T-helper 9 cell (primary cell): ENCODE measurements at places on chromosomes 2 and 18.

DNA sequence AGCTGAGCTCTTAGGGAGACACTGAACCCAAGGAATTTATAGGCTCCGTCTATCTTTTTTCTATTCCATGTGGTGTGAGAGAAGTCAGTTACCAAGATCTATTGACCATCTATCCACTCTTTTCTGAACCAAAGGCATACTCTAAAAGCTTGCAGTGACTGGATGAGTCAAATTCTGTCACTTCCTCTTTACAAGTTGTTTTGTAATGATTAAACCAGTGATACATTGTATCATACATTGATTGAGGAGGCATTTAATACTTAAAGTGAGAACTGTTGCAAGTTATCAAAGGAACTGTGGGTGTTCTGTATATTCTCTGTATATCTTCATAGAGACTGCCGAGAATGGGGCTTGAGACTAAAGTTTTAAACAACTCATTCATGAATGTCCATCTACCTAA is 188.8 kb downstream of the CAMKMT start:
- no peak for DNase-seq

- no peak for DNase-seq
Observed at GRCh38 chr2:240383099-240383758, 52.2 kb upstream of the GPC1 start.

DNA sequence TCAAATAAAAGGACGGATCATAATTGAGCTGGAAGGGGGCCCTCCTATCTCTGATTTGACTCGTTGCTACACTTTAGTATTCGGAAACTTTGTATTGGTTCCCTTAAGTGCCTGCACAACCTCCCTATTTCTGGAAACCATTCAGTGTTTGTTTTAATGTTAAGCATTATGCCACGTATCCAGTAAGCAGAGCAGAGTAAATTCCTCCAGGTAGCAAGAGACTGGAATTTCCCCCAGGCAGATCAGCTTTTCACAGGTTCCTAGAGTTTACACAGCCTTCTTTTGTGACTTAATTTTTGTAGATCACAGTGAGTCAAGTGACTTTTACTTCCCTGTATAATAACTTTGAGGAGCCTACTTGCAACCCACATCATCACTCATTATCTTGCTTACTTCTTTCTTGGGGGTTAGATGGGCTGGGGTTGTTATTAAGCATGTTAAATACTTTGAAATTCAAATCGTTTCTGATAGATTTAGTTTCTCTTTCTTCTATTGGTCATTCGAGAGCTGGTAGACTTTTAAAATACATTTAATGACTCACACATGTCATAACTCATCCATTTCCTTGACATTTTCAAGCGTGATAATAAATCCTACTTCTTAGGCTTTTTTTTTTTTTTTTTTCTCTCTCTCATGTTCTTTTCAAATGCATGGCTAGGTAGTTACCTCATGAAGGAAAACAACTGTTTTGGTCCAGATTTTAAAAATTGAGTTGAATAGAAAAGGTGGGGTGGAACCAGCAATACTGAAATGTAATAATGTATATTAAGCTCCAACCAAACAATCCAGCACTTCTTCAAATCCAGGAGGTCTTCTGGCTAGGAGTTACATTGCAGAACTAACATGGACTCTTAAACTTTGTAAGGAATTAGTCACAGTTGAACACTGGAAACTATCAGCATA is 219.3 kb downstream of the NEDD4L start:
- DNase-seq = no peak

DNA sequence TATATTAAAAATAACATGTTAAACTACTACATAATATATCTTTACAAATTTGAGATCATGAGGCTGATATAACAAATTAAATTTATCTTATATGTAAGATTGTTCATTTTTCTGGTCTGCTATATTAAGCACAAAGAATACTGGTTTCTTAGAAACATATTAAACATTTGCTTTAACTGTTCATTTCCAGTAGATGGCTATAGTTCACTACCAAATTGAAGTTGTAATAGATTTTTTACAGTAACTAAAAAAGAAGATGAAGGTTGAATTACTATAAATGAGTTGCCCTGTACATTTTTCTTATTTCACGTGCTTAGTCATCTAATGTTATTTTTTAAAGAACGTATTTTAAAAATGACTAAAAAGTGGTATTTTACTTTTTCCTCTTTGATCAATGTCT is 57.0 kb downstream of the ZNF407 start:
- DNase-seq = no peak

- no peak for DNase-seq
Observed at GRCh38 chr2:104889291-104889959, 35.5 kb downstream of the POU3F3 start.

DNA sequence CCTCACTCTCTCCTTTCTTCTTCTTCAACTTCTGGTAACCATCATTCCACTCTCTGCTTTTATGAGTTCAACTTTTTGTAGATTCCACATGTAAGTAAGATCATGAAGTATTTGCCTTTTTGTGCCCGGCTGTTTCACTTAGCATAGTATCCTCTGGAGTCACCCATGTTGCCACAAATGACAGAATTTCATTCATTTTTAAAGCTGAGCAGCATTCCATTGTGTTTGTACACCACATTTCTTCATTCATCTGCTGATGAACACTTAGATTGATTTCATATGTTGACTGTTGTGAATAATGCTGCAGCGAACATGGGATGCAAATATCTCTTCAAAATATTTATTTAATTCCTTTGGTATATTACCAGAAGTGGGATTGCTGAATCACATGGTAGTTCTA is 133.6 kb upstream of the ERBB4 start:
- no peak for DNase-seq

GRCh38 chr2:219131744-219132143 is 28.9 kb downstream of the NHEJ1 start:
- no peak for DNase-seq

GRCh38 chr2:75570948-75571729 is 10.4 kb upstream of the EVA1A start:
- no peak for DNase-seq

- no peak for DNase-seq
Observed at GRCh38 chr2:159760326-159760725, 37.7 kb downstream of the CD302 start.

GRCh38 chr2:9398881-9399780 is 24.2 kb downstream of the ITGB1BP1 start:
- DNase-seq = no peak

- DNase-seq = no peak
Observed at GRCh38 chr2:145597809-145598208, 1077.9 kb upstream of the ZEB2 start.

GRCh38 chr2:65158557-65158956 is 28.7 kb upstream of the RAB1A start:
- DNase-seq = no peak

- no peak for DNase-seq
Observed at GRCh38 chr2:203871371-203871983, 3.9 kb downstream of the CTLA4 start.

GRCh38 chr2:59217360-59217759 is 976.2 kb upstream of the FANCL start:
- no peak for DNase-seq

- DNase-seq = no peak
Observed at GRCh38 chr2:124832521-124832920, 807.4 kb downstream of the CNTNAP5 start.

GRCh38 chr2:37011130-37011529 is 44.8 kb upstream of the STRN start:
- DNase-seq = no peak

DNA sequence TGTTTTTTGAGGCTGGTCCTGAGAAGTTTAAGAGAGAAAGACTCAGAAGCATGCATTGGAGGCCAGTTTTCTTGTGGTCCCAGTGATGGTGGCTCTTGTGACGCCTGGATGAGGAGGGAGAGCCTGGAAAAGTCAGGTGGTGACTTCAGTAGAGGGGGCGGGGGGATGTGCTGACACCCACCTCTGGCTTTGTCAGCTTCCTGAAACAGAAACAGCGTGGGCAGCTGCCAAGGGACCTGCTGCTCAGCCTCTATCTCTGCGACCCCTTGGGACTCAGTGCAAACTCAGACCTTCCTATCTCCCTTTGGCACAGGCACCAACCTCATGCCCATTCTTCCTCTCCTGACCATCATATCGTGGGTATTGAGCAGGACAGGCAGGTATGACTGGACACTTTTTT is 6.4 kb downstream of the TGFBRAP1 start:
- DNase-seq = no peak

- no peak for DNase-seq
Observed at GRCh38 chr2:147416099-147416498, 428.7 kb upstream of the ACVR2A start.

- DNase-seq = no peak
Observed at GRCh38 chr2:161096336-161096735, 63.9 kb upstream of the TANK start.

DNA sequence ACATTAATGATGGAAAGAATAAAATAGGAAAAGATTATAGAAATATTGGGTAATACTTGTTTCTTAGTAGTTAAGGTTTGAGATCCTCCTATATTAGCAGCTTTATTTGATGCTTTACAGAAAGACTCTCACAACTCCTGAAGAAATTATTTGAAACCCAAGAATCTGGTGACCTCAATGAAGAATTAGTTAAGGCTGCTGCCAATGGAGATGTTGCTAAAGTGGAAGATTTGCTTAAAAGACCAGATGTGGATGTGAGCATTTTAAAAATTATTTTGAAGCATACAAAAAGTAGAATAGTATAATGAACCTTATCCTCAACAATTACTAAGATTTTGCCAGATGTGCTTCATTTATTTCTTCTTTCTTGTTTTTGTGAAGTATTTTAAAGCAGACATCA is 59.1 kb downstream of the MIB1 start:
- DNase-seq = no peak

GRCh38 chr2:161983331-161983651 is 90.7 kb downstream of the DPP4 start:
- no peak for DNase-seq

DNA sequence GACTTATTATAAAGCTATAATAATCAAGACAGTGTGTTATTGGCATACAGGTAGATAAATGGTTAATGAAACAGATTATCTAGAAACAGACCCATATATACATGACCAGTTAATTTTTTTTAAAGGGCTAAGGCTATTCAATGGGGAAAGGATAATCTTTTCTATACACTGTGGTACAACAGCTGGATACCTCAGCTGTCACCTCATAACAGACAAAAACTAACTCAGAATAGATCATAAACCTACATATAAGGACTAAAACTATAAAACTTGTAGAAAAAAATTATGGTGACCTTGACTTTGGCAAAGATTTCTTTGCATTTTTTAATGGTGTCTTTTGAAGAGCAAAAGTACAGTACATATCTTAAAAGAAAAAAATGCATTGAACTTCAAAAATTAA is 30.2 kb downstream of the MAP3K2 start:
- no peak for DNase-seq

DNA sequence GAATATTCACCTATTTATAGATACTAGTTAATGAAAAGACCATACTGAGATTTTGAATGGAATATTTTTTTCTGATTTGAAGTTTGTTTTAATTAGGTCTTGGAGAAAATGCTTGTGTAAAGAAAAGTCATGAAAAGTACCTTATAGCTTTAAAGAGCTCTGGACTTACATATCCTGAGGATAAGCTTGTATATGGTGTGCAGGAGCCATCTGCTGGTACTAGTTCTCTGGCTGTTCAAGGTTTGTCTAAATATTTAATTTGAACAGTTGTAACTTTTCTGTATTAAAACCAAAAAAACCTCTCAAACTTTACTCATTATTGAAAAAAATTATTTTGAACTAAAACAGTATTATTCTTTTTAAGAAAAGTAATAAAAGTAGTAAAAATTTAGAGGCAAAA is 50.1 kb downstream of the UBR3 start:
- DNase-seq = no peak

- DNase-seq = peak; percentile 1
Observed at GRCh38 chr18:59823596-59824195, 76.1 kb upstream of the PMAIP1 start.

DNA sequence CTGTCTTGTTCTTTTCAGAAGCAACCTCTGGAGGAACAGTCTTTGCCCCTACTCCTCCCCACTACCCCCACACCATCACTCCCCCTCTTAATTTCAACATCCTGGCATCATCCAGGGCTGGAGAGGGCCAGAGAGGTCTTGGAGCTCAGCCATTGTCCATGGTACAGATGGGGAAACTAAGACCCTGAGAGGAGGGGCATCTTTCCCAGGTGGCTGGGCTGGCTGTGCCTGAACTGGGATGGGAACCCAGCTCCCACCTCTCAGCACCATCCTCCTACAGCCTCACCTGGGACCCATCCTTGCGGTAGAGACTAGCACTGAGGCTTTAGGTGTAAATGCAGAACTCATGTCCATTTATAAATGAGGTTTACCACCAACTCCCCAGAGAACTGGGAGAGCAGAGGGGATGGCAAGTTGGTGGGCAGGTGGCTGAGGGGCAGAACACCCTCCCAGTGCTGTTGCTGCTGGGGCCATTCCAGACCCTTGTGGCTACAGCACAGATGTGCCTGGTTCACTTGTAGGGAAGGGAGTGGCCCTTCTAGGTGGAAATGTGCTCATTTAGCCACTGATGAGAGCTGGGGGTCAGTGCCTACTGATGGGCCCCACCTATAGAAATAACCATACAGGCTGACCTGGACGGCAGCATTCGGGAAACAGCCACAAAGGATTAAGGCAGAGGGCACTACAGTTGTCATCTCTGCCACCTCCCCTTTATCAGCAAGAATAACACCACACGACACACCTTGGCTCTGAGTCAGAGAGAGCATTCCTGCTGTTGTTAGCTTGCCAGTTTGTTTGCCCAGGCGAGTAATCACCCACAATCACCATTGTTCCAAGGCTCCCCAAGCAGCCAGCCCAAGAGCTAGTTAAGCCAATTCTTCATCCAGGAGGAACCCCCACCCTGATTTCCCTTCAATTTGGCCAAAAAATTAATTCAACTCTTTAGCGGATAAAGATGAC is 2.1 kb downstream of the MLPH start:
- DNase-seq = no peak

GRCh38 chr18:44918142-44918476 is 237.4 kb downstream of the SETBP1 start:
- no peak for DNase-seq

GRCh38 chr2:71361631-71362030 is 30.0 kb downstream of the ZNF638 start:
- DNase-seq = no peak

DNA sequence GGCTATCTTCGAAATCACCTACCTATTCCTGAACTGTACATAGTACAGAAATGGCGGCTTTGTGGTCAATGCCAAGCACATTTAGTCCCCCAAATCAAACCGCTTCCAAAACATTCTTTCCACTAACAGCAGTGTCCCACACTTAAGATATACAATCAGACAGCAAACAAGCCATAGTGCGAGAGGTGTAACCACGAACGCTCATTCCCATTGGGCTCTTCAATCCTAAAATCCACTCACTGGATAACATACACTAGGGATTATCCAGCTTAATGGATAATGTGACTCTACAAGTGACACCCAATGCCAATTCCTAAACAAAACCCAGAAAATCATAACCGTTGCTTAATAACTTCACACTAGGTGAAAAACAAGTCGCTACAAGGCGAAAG is 2.0 kb downstream of the XPO1 start:
- DNase-seq = no peak

DNA sequence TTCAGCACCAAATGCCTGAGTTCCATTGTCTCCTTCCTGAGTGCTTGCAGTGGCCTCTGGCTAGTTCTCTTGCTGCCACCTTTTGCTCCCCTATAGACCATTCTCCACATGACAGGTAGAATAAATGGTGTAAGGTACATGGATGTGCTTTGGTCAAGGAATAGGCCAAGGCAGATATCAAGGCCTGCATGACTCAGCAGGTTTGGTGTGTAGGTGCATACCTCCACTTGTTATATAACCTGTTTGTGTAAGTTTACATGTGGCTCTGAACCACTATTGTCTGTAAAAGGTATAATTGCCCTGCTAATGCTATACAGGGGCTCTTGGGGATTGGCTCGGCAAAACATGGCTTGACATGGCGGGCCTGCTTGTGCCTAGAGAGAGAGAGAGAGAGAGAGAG is 143.5 kb downstream of the KLHL14 start:
- DNase-seq = no peak
